Esophagus mucosa (tissue), 1 donor: ENCODE measurements at places on chromosomes 1 and 21.

DNA sequence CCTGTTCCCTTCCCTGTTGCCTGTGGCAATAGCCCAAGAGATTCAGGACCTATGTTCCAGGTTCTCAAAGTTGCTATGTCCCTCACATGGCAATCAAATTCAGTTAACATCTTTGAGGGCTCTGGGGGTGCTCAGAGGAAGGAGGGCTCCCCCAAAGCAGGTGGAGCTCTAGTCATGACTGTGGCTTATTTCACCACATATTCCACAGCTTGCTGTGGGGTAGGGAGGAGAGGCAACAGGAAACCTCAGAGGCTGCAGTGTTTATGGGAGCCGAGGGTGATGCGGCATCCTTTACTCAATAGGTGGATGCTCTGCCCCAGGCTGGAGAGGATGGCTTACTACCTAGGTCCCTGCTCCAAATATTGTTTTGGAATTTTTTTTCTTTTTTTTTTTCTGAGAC, 1.2 kb upstream of the MKNK1 start:
- ATAC-seq: no peak

DNA sequence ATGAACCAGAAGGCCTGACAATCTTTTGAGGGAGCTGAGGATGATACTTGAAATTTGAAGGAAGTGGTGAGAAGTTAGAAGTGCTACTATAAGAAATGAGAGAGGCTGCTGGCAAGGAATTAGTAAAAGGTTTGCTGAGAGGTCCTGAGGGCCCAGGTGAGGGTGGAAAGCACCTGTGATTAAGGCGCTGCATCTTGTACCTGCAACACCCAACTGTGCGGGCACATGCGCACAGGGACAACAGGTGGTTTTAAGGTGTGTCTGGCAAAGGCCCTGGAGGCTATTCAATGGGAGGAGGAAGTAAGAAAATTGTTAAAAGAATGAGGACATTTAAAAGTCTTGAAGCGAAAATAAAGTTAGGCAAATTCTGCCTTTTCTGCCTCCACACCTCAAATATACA, 349.3 kb downstream of the RGS7 start:
- no peak for ATAC-seq

DNA sequence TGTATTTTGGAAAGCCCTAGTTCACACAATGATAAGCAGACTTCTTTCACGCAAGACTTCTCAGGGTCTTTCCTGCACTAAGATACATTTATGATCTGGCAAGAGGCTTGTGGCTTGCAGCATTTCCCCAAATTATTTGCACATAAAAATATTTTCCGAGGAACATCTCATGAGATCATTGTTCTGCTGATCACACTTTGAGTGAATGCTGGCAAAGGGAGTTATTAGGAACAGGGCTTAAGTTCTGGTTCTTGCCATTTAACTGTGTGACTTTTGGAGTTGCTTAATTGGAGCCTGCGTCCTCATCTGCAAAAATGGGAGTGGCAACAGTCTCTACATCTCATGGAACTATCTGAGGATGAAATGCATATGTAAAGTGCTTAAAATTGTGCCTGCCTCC, 50.2 kb downstream of the GADD45A start:
- ATAC-seq: no peak

GRCh38 chr1:13832536-13832935, 132.5 kb downstream of the PRDM2 start:
- ATAC-seq: no peak

DNA sequence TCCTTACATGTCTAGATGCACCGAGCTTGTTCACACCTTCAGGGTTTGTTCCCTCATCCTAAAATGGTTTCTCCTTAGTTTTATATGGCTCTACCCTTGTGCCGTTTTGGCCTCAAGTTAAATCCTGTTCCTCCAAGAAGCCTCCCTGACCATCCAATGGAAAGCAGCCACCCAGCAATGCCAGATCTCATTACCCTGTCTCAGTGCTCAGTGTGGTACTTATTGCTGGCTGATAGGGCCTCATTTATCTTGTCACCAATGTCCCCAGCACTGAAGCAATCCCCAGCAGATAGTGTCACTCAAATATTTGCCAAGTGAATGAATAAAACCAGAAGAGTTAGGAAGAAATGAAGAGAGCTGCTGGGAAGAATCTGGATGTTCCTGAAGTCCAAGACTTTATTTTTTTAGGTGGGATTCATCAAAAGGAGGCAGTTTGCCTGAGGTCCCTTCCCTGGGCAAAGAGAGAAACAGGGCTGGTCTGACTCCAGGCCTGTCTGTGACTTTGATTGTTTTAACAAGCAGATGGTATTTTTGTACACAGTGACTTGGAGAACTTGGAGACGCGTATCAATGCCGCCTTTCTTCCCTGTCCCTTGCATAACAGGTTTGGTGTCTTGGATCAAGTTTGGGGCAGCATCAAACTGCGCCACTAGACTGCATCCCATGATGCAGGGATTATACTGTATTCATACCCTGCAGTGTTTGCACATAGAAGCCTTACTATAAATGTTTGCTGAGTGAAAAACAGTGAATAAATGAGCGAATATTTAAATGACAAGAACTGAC, 221.2 kb downstream of the DISC1 start:
- peak; percentile 22 for ATAC-seq
